ENCODE measurements at places on chromosomes 13 and 19.
A peak's percentile ranks its signal among the peaks of the same experiment; 100 is the strongest.

GRCh38 chr13:88136098-88136790 lies 465.1 kb downstream of the SLITRK5 start:
- DNase-seq, result no peak

DNA sequence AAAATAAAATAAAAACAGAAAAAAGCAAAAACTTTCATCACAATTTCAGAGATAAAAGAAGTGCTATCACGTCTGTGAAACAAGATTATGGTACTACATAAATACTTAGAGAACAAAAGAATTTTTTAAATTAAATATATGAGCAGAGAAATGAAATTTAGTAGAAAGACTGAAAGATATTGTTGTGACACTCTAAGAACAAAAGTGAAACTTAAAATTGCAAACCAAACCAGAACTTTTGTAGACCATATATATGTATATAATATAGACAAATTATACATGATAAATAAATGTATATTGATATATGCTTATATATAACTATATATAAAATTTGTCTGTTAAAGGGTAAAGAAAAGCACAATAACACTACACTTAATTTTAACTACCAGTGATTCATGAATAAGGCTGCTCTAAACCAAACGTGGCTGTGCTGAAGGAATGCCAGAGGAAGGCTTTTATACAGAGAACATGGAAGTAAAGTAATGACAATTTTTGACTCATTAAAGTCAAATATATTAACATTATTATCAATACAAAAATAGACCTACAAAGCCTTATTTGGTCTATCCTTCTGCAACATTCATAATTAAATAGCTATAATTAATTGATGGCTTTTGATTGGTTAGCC lies 1516.7 kb upstream of the PCDH20 start:
- DNase-seq, result no peak

- no peak for DNase-seq
These were observed 20.9 kb downstream of the MYO16 start for GRCh38 chr13:108650271-108650670.

GRCh38 chr13:80707000-80707983 lies 366.4 kb upstream of the SPRY2 start:
- no peak for DNase-seq

DNA sequence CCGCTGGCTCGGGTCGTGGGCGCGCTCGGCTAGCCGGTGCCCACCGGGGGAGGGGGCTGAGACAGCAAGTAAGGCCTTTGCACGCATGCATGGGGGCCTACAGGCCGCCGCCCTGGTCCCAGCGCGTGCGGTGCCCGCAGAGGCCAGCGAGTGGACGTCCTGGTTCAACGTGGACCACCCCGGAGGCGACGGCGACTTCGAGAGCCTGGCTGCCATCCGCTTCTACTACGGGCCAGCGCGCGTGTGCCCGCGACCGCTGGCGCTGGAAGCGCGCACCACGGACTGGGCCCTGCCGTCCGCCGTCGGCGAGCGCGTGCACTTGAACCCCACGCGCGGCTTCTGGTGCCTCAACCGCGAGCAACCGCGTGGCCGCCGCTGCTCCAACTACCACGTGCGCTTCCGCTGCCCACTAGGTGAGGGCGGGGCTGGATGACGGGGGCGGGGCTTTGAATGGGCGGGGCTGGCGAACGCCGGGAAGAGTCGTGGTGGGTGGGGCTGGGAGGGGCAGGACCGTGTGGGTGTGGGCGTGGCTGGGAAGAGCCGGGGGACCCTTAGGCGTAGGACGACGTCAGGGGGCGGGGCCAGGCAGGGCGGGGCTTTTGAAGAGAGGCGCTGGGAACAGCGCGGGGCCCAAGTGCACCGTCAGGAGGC lies 2.1 kb downstream of the CILP2 start:
- DNase-seq, result peak; percentile 87
